ENCODE measurements at places on chromosomes 1 and 21. TPM values are rescaled to one million over a fixed set of nuclear protein-coding genes. Genes with fewer than 3 reads are reported as not detected.

- no peak for DNase-seq
Measured at GRCh38 chr1:208421486-208421885, 177.3 kb upstream of the PLXNA2 start.

DNA sequence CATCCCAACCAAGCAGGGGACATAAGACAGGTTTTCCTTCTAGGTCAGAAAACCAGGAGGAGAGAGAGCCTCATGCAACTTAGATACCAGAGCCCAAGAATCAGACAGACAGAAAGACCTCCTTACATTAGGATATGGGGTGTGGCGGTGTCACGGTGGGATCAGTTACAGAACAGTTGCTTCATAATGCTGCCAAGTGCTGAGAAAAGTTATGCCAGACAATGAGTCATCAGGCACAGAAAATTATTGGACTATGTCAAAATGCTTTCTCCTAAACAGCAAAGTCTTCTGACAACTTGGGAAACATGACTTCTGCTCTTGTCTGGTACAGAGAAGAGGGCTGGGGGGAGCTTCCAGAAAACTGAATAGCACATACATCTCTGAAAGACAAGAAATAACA is 1120.2 kb upstream of the TMPRSS15 start:
- DNase-seq = no peak

DNA sequence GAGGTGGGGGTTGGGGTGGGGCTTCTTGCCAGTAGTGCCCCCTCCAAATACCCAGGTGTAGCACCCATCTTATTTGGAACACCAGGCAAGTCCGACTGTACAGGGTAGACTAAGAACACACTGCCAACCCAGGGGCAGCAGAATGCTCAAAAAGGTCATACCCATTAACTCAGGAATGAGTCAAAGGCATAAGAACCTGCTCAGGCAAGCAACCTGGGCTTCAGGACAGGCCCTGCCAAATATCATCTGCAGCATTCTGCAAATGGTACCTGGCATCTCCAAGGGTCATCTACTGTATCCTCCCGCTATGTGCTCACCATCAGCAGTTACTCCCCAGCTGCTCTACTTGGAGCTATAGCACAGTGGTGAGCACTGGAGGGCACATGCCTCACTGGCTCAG is 19.4 kb downstream of the PEA15 start:
- no peak for DNase-seq

DNA sequence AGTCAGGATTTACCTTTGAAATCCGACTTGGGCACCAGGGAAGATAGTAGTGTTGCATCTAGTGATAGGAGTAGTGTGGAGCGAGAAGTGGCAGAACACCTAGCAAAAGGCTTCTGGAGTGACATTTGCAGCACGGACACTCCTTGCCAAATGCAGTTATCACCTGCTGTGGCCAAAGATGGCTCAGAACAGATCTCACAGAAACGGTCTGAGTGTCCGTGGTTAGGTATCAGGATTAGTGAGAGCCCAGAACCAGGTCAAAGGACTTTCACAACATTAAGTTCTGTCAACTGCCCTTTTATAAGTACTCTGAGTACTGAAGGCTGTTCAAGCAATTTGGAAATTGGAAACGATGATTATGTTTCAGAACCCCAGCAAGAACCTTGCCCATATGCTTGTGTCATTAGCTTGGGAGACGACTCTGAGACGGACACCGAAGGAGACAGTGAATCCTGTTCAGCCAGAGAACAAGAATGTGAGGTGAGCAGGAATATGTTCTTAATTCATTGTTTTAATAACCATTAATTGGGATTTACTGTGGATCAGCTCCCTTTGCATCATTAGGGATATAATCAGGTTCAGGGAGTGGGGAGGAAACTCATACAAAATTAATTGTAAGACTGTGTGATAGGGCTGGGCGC is 28.3 kb downstream of the BACH1 start:
- no peak for DNase-seq

DNA sequence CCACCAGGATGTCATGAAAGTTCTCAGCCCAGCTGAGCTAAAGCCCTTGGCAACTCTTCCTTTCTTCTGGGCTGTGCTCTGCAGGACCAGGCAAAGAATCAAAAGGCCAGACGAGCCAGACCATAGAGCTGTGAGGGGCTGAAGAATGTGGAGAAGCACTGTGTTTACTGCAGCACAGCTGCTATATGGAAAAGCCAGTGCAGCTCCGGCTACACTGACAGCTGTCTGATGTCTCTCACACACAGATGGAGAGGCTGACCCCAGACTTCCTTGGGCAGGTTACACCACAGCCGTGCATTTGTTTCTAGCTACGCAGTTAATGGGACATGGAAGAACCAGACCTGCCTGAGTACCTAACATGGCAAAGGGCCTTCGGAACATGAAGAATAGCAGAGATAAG is 40.3 kb downstream of the CD247 start:
- no peak for DNase-seq

DNA sequence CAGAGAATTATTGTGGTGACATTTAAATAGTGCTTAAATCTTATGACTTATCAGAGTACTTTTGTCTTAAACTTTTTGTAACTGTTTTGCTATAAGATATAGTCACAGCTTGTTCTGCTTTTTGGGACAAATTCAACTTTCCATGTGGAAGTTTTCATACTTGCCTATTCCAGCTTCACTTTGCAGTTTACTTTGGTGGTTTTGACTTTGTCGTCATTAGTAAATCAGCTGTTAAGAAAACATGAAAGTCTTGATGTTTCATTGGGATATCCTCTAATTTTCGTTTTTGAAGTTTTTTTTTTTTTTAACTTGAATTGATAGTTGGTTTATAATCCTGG is 31.3 kb downstream of the SDCCAG8 start:
- no peak for DNase-seq

- DNase-seq = no peak
Measured at GRCh38 chr21:44530903-44531605, 8.9 kb downstream of the KRTAP10-1 start.

GRCh38 chr1:91685994-91686393 is 185.3 kb downstream of the CDC7 start:
- no peak for DNase-seq

GRCh38 chr1:39812913-39813312 is 24.2 kb upstream of the BMP8B start:
- no peak for DNase-seq

- no peak for DNase-seq
Measured at GRCh38 chr21:22063140-22063539, 1064.9 kb downstream of the NCAM2 start.

- no peak for DNase-seq
Measured at GRCh38 chr1:21624571-21625389, 44.4 kb downstream of the RAP1GAP start.

SHE gene
- total RNA-seq = not detected

OMA1 gene
- total RNA-seq = 32.0 TPM

LELP1 gene
- not detected for total RNA-seq

CD5L gene
- not detected for total RNA-seq

TCP10L gene
- total RNA-seq = 3.2 TPM

All from progenitor cell of endocrine pancreas (in vitro differentiated cells).